ENCODE measurements at places on chromosomes 2 and 18.

- no peak for DNase-seq
Measured at GRCh38 chr18:50880119-50880465, 1.2 kb downstream of the ME2 start.

GRCh38 chr2:73266061-73266901, 18.0 kb downstream of the FBXO41 start:
- DNase-seq: no peak

GRCh38 chr2:48009256-48009655, 103.0 kb upstream of the FBXO11 start:
- no peak for DNase-seq

DNA sequence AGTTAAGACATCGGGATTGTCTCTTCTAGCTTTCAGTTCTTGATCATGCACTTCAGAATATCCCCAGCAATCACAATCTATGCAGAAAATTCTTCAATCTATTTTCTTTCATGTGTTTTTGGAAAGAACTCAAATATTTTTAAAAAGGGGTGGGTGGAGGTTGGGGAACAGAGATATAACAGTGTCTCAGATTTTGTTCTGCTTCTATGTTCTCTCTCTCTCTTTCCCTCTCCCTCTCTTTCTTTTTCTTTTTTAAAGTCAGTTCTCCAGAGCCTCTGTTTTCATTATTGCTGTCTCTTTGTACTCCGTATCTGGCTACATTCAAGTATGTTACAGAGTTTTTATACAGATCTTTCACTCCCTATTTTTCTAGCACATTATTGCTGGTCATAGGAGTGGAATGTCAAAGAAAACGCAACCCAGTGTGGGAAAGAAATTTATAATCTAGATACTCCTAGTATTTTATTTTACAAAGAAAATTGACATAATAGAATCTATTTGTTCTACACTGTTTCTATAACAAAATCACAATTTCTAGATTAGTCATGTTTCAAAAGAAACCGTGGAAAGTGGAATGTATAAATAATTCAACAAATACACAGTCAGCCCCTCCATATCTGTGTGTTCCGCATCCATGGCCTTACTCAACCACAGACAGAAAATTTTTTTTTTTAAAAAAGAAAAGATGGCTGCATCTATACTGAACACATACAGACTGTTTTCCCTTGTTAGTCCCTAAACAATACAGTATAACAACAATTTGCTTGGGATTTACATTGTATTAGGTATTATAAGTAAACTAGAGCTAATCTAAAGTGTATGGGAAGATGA, 11.2 kb upstream of the NEMP2 start:
- no peak for DNase-seq

- no peak for DNase-seq
Measured at GRCh38 chr2:233841183-233841582, 13.2 kb downstream of the HJURP start.
